Heart right ventricle (tissue), 16 donors: ENCODE measurements at places on chromosomes 6 and 20. TPM values are rescaled to one million over a fixed set of nuclear protein-coding genes. Genes with fewer than 3 reads are reported as not detected.
A peak's percentile ranks its signal among the peaks of the same experiment; 100 is the strongest.

- H3K4me1 ChIP-seq = no peaks in the 10 kb centered on the region
- H3K27ac ChIP-seq = no peak overlapping the region
- H3K36me3 ChIP-seq = no peaks in the 10 kb centered on the region
- DNase-seq = no peak
- H3K27me3 ChIP-seq = no peaks in the 10 kb centered on the region
- no peak overlapping the region for H3K4me3 ChIP-seq
Observed at GRCh38 chr6:66599541-66599940, 892.5 kb upstream of the EYS start.

GRCh38 chr6:42471142-42471541, 19.4 kb upstream of the TRERF1 start:
- no peaks in the 10 kb centered on the region for H3K36me3 ChIP-seq
- H3K4me3 ChIP-seq = no peak overlapping the region
- no peaks in the 10 kb centered on the region for H3K4me1 ChIP-seq

- no peaks in the 10 kb centered on the region for H3K36me3 ChIP-seq
- H3K4me3 ChIP-seq = no peak overlapping the region
- DNase-seq = no peak
- no peaks in the 10 kb centered on the region for H3K4me1 ChIP-seq
Observed at GRCh38 chr6:141744194-141744925, 388.4 kb upstream of the GJE1 start.

DNA sequence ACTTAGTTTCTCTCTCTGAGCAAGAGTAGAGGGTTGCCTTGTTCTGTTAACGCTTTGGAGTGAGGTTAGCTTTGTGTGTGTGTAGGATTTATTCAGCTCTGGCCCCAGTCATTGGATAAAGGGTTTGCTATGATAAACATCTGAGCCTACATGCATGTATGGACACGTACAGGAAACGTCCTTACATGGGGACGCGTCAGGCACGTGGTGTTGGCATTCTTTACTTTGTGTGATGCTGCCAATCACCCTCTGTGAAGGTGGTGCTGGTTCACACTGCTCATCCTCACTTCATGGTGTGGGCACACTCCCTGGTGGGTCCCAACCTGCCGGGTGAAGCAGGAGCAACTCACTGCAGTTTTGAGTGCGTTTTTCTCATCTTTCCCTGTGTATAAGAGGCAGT, 53.4 kb upstream of the CD93 start:
- no peak overlapping the region for H3K27ac ChIP-seq
- no peak for DNase-seq
- H3K36me3 ChIP-seq = no peaks in the 10 kb centered on the region

- no peak overlapping the region for H3K27ac ChIP-seq
- DNase-seq = no peak
- H3K4me1 ChIP-seq = no peaks in the 10 kb centered on the region
- no peaks in the 10 kb centered on the region for H3K36me3 ChIP-seq
Observed at GRCh38 chr20:4713401-4713800, 8.3 kb upstream of the PRND start.

- no peak overlapping the region for H3K4me3 ChIP-seq
- no peak overlapping the region for H3K27ac ChIP-seq
- no peaks in the 10 kb centered on the region for H3K36me3 ChIP-seq
- no peaks in the 10 kb centered on the region for H3K27me3 ChIP-seq
- no peaks in the 10 kb centered on the region for H3K4me1 ChIP-seq
Observed at GRCh38 chr6:66051812-66052211, 344.8 kb upstream of the EYS start.

DNA sequence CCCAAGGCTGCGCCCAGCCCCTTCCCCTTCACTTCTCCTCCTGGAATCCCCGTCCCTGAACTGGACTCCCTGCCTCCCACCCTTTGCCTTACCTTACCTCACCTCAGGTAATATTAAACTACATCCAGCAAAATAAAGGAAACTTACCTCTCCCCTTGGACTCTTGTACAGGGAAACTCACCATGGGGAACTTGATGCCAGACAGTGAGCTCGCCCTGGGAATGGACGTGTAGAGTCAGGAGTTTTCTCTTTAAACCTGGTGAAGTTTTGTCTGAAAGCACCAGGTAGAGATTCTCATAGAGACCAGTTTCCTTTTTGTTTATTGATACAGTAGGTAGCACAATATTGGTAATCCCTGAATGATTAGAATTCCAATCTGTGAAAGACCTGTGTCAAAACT, 544 bp upstream of the HLA-C start:
- H3K4me1 ChIP-seq = peaks cover 25% of the 10 kb centered on the region
- no peak for DNase-seq
- H3K4me3 ChIP-seq = peak overlapping the region; percentile 94
- H3K27me3 ChIP-seq = no peaks in the 10 kb centered on the region
- H3K36me3 ChIP-seq = no peaks in the 10 kb centered on the region

The SEL1L2 gene
- 0.90 TPM for total RNA-seq

The SLC52A3 gene
- 4.6 TPM for total RNA-seq

The SLC25A27 gene
- total RNA-seq = 12.8 TPM

The SLC24A3 gene
- 2.6 TPM for total RNA-seq

The PDYN gene
- total RNA-seq = not detected
